ENCODE measurements at places on chromosomes 6 and 20.

DNA sequence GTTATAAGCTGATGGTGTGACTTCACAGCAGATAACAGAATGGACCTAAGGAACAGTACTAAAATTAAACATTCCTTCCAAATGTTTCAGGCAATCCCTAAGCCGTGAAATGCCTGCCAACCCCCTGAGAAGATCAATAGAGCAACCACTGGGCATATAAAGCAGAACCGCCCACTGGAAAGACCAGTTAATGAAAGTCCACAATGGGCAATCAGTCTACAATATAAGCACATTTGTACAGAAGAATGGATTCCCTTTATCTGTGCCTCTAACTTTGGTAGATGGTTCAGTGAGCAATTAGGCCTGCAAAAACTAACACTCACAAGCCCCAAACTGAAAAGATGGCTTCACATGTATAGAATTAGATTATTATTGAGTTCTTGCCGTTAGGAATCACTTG is 286.6 kb downstream of the UBE3D start:
- DNase-seq, result no peak

- DNase-seq, result no peak
These were observed 48.3 kb downstream of the ECT2L start for GRCh38 chr6:138844192-138844591.

DNA sequence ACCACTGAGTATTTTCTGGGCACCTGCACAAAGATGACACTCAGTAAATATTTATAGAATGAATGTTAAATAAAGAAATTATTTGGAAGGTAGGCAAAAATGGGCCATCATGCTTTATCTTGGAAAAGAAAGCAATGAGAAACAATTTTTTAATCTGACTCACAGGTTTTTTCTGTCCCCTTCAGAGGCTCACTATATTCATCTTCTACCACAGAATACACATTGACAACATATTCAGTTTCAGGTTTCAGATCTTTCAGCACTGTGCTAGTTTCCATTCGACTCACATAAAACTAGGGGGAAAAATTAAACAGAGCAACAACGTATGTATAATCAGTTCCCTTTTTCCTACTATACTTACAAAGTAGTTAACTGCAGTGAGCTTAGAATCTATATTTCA is 58.3 kb downstream of the COL12A1 start:
- no peak for DNase-seq

GRCh38 chr20:57092112-57092899 is 174.1 kb downstream of the BMP7 start:
- no peak for DNase-seq

Data from amniotic stem cell (primary cell).